Stimulated activated effector memory CD8-positive, alpha-beta T cell treated with anti-CD3 and anti-CD28 coated beads, Interleukin-12 subunit alpha, Interleukin-12 subunit beta, amount 100 ng/mL, for 72 hours (primary cell): ENCODE measurements at places on chromosomes 1 and 21.

- no peak for DNase-seq
Measured at GRCh38 chr1:6354659-6355317, 38.8 kb downstream of the ACOT7 start.

GRCh38 chr1:27218736-27219135 lies 15.7 kb upstream of the WDTC1 start:
- DNase-seq: no peak

- no peak for DNase-seq
Measured at GRCh38 chr1:117658676-117659075, 52.8 kb downstream of the TENT5C start.

DNA sequence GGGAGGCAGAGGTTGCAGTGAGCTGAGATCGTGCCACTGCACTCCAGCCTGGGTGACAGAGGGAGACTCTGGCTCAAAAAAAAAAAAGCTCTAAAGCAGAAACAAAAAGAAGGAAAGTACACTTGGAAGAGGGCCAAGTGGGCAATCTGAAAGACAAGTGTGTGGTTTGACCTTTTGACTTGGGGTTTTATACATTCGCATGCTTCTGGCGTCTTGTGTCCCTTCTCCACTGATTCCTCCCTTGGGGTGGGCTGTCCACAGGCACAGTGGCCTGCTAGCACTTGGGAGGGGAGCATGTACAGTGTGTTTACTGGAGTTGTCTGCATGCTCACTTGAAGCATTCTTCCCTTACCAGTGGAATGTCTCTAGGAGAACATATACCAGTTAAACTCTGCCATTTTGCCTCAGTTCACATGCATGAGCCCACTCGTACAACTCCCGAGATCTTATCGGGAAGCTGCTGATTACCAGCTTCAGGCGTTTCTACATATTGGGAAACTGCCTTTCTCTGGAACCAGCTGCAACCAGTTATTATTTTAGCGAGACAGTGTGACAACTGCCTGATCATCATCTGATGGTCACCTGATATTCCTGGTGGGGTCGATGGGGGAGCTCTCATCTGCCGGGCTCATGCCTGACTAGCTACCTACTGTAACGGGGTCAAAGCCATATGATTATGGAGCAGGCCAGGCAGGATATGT lies 113.5 kb upstream of the ZNF678 start:
- DNase-seq: no peak

- no peak for DNase-seq
Measured at GRCh38 chr1:171122893-171123292, 32.2 kb downstream of the FMO3 start.

DNA sequence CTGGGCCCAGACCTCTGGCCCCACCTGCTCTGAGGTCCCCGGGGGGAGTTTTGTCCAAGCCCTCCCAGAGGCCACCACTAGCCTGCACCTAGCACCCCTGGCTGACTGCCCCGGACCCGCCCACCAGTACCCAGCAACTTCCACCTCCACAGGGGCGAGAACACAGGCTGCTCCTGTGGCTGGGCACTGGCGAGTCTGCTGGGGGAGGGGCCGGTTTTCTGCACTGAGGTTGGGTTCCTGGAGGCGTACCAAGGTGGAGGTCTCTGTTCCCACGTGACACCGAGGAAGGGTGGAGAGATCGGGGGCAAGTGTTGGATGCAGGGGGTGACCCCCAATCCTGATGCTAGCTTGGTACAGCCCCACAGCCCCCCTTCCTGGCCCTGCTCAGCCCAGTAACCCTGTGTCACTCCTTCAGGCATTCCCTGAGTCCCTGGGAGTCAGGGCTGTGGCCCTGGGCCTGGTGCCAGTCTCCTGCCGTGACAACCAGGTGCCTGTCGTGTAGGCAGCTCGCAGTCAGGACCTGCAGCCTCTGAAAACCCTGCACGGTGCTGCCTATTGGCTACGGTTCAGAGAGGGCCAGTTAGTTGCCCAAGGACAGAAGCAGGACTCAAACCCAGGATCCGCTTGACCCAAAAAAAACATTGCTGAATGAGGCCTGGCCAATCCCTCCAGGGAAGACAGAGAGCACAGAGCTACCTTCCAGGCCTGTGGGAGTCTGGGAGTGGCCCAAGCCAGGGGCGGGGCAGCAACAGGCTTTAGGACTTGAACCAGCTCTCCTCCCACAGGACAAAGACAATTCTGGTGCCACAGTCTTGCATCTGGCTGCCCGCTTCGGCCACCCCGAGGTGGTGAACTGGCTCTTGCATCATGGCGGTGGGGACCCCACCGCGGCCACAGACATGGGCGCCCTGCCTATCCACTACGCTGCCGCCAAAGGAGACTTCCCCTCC lies 3.1 kb downstream of the ESPN start:
- no peak for DNase-seq

GRCh38 chr1:46991083-46991923 lies 32.2 kb upstream of the CYP4X1 start:
- no peak for DNase-seq
